ENCODE measurements at places on chromosomes 1 and 21.
A peak's percentile ranks its signal among the peaks of the same experiment; 100 is the strongest.

DNA sequence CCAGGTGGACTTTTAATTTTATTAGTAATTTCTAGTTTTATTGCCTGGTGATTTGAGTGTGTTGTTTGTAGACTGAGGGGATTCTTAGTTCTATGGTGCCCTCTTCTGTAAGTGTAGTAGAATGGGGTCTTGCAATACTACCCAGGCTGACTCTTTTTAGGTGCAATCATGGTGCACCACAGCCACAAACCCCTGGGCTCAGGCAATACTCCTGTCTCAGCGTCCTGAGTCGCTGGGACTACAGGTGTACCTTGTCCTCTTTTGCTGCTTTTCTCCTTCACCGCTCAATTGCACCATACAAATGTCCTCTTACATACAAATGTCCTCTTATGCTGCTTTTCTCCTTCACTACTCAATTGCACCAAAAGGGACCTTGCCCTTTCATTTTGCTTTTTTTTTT lies 43.1 kb downstream of the SCP2 start:
- DNase-seq, result no peak

GRCh38 chr1:150549496-150550221 lies 451 bp downstream of the ADAMTSL4 start:
- no peak for DNase-seq

GRCh38 chr1:205933671-205934618 lies 9.3 kb downstream of the SLC26A9 start:
- DNase-seq, result peak; percentile 42

DNA sequence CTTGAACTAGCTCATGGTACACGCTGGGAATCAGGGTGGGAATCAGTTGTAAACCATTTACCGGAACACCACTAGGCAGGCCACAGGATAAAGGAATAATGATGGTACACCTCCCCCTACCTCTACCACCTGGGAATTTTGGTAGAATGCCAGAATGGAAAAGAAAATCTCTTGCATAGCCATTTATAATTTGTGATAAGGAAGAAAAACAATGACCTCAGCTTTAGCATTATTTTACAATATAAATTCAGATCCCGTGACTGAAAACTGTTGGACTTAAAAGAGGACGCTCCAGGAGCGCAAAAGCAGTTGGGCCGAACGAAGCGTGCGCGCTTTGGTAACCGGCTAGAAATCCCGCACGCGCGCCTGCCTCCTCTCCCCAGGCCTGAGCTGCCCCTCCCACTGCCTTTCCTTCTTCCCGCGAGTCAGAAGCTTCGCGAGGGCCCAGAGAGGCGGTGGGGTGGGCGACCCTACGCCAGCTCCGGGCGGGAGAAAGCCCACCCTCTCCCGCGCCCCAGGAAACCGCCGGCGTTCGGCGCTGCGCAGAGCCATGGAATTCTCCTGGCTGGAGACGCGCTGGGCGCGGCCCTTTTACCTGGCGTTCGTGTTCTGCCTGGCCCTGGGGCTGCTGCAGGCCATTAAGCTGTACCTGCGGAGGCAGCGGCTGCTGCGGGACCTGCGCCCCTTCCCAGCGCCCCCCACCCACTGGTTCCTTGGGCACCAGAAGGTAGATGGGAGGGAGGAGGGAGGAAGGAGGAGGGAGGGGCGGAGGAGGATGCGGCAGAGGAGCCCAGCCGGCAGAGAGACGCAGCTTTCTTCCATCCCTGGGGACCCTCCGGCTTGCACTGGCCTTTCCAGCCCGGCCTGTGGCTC lies at the start of gene CYP4X1:
CYP4X1 (plus strand) TSS at position 402 of the 873 bp plus-strand sequence; CDS start at position 551, 149 bp downstream.
- peak; percentile 4 for DNase-seq

GRCh38 chr1:27650539-27651175 lies 15.7 kb upstream of the FGR start:
- DNase-seq, result no peak

DNA sequence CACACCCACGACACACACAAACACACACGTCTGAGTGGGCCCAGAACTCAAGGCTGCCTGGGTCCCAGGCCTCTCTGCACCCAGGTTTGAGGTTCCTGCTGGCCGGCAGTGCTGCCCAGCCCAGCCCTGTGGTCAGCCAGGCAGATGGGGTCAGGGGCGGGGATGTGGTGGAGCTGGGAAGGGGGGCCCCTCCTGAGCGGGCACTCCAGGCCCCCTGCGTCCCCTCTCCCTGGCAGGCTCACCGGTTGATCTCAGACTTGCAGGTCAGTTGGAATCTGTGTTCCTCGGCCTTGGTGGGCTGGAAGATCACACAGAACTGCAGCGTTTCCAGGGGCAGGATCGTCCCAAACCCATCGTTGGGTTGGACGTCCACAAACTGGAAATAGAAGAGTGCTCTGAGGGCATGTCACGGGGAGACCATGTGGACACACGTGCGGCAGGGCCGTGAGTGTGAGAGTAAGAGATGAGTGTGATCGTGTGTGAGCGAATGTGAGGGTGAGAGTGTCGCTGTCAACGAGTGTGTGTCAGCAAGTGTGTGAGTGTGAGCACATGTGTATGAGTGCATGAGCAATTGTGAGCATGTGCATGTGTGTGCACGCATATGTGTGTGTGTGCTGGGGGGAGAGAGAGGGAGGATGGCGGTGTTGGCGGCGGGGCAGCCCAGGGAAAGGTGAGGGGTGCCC lies 19.7 kb upstream of the TMEM52 start:
- no peak for DNase-seq

DNA sequence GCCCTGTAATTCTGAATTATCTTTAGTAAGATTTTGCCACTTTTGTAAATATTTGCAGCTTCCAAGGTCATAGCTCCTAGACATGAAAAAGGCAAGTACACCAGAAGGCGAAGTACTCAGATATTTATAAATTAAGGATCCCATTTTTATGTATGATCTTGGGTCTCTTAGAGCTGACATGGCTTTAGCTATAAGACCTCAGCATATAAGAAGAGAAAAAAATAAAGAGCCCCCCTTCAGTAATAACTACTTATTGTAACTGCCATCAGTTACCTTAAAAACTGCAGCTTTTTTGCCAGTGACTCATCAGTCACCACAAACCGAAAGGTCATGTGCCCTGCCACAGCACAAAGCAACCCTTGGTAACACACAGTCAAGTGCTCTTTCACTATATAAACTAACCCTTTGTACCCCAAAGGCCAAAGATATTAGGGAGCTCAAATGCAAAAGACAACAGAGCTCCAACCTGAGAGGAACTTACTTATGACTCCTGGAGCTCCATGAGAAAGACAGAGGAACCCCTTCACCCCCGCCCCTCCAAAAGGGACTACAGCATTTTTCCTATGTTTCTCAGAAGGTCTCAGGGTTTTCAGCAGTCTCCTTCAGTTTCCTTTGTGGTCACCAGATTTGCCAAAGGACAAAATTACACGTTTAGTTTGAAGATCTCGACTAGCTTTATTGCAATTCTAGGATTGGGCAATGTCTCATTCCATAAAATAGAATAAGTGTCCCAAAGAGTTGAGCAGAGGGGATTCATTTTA lies 219.8 kb upstream of the DUSP10 start:
- peak; percentile 12 for DNase-seq

DNA sequence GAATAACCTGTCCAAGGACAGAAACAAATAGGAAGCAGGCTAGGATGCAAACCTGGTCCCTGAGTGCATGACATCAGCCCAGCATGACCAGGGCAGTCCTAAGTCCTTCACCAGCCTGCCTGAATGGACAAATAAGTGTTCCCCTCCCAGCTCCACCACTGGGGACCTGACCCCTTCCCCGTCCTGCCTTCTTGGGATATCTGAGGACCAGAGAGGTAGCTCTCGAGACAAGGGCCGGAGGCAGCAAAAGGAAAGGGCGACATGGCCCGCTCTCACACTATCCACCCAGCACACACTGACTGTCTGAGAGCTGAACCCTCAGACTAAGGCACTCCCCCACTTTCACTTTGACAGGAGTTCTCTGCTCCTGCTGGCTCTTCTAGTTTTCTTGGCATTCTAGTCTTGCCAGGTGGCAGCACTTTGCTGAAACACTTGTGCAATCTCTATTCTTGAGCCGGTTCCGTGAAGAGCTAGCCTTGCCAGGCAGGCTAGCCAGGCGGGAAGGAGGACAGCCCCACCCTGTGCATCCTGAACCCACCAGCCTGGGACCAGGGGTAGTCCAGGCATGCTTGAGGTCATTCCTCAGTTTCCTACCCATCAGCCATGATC lies 251.1 kb upstream of the RAB4A start:
- DNase-seq, result peak; percentile 82

DNA sequence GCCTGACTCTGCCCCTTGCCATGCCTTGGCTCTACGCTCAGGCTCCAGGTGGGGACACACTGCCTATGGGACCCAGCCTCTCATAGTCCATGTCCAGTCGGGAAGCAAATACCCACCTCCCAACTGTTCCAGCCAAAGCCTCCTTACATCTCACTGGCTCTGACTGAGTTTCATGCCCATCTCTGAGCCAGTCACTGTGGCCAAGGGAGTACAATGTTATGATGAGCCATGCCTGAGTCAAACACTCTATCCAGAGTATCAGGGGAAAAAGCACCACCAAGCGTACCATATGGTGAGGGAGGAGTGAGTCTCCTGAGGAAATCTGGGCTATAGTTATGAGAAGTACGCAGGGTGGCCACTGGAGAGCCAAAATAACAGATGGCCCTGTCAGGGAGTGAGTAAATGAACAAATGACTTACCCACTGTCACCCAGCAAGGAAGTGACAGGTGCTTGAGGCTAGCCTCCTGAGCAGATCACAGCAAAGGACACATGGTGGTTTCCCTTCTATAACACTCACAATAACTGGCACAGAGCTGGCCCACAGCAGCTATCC lies 236.6 kb upstream of the GJB5 start:
- DNase-seq, result no peak

DNA sequence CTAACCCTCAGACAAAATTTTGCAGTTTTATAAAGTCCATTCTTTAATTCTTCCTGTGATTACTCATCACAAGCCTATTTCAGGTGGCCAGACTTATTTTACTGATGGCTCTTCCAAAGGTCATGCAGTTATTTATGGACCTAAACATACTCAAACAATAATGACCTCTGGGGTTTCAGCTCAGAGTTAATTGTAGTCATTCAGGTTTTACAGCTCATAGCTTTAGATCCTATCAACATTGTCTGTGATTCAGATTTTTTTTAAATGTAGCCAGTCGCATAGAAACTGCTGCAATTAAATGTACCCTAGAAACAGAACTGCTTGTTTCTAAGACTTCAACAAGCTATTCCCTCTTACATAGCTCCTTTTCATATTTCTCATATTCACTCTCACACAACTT lies 270.8 kb downstream of the COL11A1 start:
- no peak for DNase-seq

DNA sequence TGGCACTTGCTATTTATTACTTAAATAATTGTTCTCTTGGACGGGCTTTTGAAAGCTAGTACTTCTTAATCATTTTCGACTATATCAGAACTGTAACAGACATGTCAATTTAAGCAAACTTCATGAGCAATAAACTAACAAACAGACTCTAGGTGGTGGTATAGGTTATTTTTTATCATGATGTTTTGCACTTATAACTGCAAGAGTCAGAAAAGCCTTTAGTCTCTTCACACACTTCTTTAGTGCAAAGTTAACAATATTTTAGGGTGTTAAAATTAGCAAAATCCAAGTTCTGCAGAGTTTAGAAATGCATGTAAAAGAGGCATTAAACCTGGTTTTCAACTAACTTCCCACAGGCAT lies 2.2 kb downstream of the NRIP1 start:
- no peak for DNase-seq

DNA sequence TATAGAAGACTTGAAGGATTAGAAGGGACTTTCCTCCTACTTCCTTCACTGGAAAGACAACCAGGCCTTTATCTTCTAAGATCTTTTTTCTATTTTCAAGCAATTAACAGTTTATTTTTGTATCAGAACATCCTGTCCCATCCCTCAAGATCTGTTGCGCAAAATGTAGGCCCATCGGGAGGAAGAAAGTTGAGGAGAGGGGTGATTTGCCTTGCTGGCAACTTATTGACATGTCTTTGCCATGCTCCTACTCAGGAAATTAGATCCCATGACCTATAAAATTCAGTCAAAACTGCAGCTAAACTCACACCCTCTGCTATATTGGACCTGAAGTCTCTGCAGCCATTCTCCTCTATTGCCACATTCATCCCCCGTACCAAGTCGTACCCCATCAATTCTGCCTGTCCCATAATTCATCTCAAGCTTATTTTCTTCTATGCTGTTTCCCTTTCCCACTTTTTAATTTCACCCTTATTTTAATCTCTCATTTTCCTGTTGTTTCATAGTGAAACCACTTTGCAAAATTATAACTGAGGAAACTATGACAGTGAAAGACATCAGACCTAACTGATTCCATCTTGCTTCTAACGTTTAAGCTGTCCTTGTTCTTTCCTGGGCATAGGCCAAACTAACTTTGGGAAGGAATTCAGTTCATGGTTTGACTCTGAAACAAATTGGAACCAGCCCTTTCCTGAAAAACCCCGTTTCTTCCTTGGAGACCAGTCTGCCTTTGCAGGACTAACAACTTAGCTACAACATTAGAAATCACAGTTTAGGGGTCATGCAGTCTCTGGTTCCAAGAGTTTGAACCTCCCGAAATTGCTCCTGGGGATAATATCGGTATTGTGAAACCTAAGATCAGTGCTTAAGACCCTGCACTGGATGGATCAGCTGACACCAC lies 195.7 kb upstream of the PTBP2 start:
- no peak for DNase-seq

DNA sequence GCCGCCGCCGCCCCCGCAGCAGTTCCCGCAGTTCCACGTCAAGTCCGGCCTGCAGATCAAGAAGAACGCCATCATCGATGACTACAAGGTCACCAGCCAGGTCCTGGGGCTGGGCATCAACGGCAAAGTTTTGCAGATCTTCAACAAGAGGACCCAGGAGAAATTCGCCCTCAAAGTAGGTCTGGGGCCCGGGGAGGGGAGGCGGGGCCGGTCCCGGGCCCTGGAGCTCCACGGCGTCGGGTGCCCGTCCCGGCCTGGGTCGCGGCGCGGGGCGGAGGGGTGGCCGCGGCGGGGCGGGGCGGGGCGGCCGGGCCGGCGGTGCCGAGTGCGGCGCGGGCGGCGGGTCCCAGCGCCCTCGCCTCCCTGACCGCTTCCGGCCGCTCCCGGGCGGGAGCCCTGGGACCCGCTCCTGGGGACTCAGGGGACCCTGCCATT lies 646 bp downstream of the MAPKAPK2 start:
- DNase-seq, result peak; percentile 41

- no peak for DNase-seq
Measured at GRCh38 chr1:97209381-97209957, 487.9 kb downstream of the PTBP2 start.

- no peak for DNase-seq
Measured at GRCh38 chr1:214445199-214445598, 106.2 kb downstream of the PTPN14 start.

- DNase-seq, result no peak
Measured at GRCh38 chr1:183143576-183144315, 42.3 kb upstream of the LAMC2 start.

- no peak for DNase-seq
Measured at GRCh38 chr1:175373786-175374623, 181.4 kb upstream of the KIAA0040 start.

- DNase-seq, result no peak
Measured at GRCh38 chr1:9476790-9477463, 62.3 kb upstream of the SLC25A33 start.

DNA sequence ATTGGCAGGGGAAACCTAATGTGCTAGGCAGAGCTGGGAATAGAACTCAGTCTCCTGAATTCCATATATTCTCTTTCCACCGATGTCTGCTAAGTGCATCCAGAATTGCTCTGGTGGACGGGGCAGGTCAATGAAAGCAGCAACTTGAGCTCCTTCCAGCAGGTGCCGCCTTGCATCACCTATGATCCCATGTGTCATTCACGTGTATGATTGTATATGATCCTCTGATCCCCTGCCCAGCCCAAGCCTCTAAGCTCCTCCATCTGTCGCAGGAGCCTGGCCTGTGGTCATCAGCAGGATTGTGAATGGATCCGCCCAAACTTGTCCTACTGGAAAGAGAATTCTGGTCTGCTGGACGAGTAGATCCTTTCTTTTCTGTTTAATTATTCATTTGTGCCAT lies 13.1 kb downstream of the ACTA1 start:
- no peak for DNase-seq

GRCh38 chr21:29125191-29125590 lies 5.3 kb upstream of the MAP3K7CL start:
- no peak for DNase-seq

All from thyroid gland (tissue), 4 donors.